Activated CD8-positive, alpha-beta memory T cell treated with anti-CD3 and anti-CD28 coated beads for 4 hours (primary cell): ENCODE measurements at places on chromosomes 4 and X.

DNA sequence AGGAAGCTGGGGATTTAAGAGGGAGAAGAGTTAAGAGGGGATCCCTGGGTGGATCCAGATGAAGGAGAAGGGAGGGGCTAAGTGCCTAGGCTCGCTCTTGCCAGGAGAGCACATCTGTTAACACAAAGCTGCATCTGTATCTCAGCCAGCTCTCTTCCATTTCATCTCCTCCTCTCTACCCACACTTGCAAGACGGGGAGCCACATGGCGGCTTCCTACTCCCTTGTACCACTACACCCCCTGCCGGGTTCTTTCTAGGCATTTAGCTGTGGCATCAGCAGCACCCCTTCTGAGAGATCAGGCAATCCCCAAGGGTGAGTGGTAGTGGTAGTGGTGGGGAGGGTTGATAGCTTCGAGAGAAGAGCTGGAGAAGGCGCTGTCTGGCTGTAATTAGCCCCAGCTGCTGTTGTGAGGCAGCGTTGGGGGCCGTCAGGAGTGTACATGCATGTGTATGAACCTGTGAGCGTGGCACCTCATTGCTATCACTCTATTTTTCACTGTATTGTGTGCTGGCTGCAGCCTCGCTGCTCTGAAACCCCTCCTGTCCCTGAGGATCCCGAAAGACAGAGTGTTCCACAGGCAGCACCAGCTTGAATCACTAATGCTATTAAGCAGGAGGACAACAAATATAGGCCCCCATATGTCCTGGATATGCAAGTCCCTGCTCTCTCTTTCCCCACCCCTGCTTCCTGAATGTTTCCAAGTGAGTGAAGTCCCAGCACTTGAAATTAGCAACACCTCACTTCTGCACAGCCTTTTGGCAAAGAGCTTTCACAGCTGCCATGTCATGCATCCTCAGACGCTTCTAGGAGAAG lies 73.7 kb downstream of the RTL9 start:
- no peak for DNase-seq

GRCh38 chr4:78692822-78693170 lies 83.4 kb upstream of the BMP2K start:
- no peak for DNase-seq

GRCh38 chr4:133439830-133440229 lies 290.7 kb downstream of the PCDH10 start:
- no peak for DNase-seq

- no peak for DNase-seq
Measured at GRCh38 chr4:80155316-80155982, 41.9 kb upstream of the PRDM8 start.

DNA sequence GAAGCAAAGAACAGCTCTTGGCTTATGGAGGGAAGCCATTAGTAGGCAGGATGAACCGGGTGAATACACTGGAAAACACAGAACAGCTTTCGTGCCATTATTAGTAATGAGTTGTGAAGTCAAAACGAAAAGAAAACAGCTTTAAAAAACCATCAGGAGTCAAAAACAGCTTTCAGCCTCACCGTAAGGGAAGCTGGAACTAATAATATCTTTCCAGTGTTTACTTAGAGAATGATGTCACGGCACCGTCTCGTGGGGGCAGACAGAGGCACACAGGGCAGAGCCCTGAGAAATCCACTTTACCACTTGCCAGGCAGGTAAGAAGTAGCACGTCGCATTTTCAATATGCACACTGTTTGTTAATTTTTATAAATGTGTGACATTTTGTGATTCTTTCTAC lies 37.9 kb upstream of the HMX1 start:
- no peak for DNase-seq

DNA sequence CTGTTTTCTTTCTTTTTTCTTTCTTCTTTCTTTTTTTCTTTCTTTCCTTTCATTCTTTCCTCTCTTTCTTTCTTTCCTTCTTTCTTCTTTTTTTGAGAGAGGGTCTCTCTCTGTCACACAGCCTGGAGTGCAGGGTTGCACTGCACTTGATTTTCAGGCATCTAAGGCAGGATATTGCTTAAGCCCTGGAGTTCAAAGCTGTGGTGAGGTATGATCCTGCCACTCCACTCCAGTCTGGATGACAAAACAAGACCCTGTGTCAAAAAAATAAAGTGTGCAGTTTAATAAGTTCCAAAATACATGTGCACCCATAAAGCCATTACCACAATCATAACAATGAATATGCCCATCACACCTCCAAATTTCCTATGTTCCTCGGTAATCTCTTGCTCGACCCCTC lies 10.6 kb upstream of the ZNF718 start:
- DNase-seq: no peak

DNA sequence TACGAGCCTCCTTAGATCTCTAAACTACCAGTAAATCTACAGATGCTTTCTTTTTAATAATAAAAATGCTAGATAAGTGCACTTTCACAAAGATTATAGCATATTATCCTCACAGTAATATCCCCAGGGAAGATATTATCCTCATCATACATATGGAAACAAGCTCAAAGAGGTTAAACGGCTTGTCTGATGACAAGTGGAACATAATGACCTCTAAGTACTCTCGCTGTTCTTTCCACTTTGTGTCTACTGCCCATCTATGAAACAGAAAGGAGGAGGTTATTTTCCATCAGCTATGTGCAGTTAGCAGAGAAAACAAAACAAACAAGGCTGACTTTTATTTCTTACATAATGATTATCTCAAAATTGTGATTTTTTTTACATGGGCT lies 42.8 kb upstream of the PRDM8 start:
- no peak for DNase-seq

- DNase-seq: no peak
Measured at GRCh38 chr4:52059372-52059771, 8.3 kb downstream of the SPATA18 start.

DNA sequence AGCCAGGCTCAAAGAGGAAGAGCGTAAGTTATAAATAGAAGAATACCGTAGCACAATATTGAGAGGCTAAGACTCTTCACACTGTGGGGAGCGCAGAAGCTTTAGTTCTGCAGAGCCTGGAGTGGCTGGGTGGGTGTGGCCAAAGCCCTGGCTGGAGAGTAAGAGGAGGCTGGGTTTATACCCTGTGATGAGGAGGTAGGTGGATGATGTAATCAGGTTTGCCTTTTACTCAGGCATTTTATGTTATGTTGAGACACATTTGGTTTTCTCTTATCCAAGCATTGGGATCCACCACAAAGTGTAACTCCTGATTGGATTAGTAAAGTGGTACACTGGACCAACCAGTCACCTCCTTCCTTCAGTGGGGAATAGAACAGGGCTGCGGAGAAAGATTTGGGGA lies 13.9 kb downstream of the CDS1 start:
- DNase-seq: no peak

- no peak for DNase-seq
Measured at GRCh38 chrX:8726031-8726652, 5.8 kb downstream of the ANOS1 start.

GRCh38 chr4:185752872-185753271 lies 59.1 kb downstream of the SORBS2 start:
- DNase-seq: no peak

GRCh38 chrX:102934624-102935023 lies 2.4 kb upstream of the RAB40AL start:
- no peak for DNase-seq

GRCh38 chr4:176286728-176287127 lies 17.7 kb upstream of the ASB5 start:
- DNase-seq: no peak

DNA sequence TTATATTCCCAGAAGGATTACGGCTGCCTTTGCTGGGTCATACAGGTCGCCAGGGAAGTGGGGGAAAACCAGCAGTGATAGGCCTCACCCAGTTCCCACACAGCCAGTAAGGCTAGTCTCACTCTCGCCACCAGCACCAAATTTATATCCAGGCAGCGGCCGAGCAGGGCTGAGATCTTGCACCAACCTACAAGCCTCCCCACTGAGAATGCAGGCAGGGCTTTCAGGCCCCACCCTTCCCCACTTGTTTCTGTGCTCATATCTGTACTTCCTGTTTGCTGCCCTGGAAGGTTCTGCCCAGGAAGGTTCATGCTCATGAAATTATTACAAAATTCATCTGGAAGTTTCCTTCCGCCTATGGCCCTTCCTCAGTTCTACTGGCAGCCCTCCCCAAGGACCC lies 179.7 kb downstream of the STIM2 start:
- DNase-seq: no peak

GRCh38 chr4:63492515-63492914 lies 916.7 kb downstream of the TECRL start:
- no peak for DNase-seq

DNA sequence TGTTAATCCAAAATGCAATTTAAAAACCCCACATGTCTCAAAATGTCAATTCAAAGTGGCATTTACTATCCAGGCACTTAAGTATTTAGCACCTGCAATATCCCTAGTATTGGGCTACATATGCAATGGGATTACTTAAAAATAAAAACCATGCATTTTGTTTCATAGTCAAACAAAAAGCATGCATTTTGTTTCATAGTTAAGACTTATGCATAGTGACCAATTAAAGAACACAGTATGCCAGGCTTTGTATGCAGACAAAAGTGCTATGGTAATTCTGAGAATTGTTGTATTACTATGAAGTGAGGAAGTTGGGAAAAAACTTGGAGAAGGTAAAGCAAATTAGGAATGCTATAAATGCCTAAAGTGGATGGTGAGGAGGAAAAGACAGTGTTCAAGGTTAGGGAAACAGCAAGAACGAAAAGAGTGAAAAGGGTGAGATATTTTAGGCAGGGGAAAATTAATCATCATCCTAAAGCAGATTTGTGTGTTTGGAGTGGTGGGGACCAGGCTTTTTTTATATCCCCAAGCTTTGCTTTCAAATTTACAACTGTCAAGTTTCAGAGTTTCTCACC lies 10.6 kb upstream of the BMP2K start:
- no peak for DNase-seq

DNA sequence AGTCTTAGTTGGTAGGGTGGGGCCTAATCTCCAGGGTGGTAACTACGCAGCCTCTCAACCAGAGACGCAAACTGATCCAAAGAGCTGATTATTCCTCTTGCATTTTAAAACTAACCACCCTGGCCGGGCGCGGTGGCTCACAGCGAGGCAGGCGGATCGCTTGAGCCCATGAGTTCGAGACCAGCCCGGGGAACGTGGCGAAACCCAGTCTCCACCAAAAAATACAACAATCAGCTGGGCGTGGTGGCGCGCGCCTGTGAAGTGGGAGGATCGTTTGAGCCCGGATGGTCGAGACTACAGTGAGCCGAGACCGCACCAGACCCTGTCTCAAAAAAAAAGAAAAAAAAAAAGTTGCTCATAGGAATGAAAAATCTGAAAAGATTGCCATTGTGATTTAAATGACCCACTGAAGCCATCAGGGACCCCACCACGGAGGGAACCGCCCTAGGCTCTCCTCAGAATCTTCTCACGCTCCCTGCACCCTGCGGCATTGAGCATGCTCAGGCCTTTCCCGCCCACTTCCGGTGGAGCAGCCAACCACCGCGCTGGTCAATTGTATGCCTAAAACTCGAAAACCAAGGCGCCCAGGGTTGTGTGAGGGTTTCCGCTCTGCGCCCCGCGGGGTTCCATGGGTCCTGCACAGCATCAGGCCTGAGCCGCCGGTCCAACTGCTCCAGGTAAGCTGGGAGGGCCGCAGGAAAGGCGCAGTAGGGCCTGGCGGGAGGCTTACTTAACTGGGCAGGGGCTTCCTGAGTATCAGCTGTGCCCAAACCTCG lies at the start of gene TRIM60:
TRIM60 (plus strand) TSS at position 564 of the 776 bp plus-strand sequence. CDS start 8,074 bp downstream, outside the sequence.
- DNase-seq: no peak

- no peak for DNase-seq
Measured at GRCh38 chr4:95263391-95263790, 285.4 kb downstream of the UNC5C start.

GRCh38 chr4:17152941-17153540 lies 254.6 kb upstream of the LDB2 start:
- DNase-seq: no peak

DNA sequence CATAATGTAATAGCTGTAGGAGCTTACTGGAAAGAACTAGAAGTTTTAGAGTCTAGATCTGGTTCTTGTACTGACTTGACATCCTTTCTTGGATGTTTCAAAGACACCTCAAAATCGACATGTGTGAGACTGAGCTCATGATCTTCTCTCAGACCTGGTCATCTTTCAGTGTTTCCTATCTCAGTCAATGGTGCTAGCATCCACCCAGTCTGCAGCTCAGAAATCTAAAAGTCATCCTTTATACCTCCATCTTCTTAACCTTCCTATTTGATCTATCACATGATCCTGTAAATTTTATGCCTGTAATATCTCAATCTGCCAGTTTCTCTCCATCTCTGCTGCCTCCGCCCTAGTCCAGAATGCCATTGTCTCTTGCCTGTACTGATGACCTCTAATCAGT lies 301.9 kb upstream of the PITX2 start:
- no peak for DNase-seq

GRCh38 chr4:87092389-87093141 lies 127.9 kb downstream of the KLHL8 start:
- DNase-seq: no peak

- no peak for DNase-seq
Measured at GRCh38 chrX:15464704-15465103, 28.4 kb downstream of the PIR start.

- DNase-seq: no peak
Measured at GRCh38 chrX:134821370-134821769, 163.1 kb upstream of the PLAC1 start.

DNA sequence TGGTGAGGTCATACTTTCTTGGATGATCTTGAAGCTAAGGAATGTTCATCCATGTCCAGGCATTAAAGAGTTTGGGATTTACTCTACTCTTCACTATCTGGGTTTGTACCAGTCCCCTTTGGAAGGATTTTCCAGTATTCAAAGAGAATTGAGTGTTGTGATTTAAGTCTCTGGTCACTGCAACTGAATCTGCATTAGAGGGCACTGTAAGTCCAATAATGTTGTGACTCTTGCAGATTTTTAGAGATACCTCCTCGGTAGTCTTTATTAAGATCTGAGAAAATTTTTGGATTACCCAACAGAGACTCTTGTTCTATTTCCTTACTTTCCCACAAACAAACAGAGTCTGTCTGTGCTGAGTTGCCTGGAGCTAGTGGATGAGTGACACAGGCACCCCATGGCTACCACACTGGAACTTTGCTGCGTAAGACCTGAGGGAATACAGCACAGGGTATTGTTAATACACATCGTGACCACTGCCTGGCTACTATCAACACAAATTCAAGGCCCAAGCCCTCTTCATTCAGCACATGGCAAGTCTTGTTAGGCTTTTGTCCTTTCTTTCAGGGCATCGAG lies 357.1 kb upstream of the KLHL4 start:
- no peak for DNase-seq

DNA sequence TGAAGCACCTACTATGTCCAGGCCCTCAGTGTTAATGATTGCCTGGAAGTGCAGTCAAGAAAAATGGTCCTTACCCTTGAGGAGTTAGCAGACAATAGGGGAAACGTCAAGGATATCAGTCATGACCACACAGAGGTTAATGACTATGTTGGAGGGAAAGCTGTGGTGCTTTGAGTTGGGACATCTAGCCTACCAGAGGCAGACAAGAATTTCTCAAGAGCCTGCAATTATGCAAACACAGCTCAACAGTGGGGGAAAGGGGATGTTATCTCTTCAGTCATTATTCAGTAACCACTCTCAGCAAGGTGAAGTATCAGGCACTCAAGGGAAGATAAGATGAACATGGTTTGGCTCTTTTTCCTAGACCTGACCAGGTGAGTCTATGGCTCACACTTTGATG lies 7.0 kb upstream of the FGFBP1 start:
- no peak for DNase-seq
